ENCODE measurements at places on chromosomes 5 and 9.

GRCh38 chr9:34334916-34335315 is 5.5 kb downstream of the NUDT2 start:
- no peak for DNase-seq
- H3K4me1 ChIP-seq, result peaks cover 7% of the 10 kb centered on the region
- no peak overlapping the region for H3K27ac ChIP-seq
- no peak overlapping the region for H3K4me3 ChIP-seq
- no peaks in the 10 kb centered on the region for H3K27me3 ChIP-seq

DNA sequence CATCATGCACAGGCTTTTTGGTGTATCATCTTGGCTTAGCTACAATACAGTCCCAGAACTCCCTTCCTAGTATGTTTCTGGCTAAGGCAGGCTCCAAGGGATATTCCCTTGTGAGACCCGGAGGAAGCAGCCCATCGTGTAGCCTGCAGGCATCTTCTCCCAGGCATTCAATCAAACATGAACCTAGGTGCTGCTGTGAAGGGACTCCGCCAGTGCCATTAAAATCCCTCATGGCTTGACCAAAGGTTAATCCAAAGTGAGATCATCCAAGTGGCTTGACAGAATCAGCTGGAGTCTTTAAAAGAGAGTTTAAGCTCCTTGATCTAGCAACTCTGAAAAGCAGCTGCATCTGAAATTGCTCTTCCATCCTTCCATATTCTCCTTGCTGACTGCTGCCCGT is 333.9 kb downstream of the DIRAS2 start:
- H3K4me3 ChIP-seq, result no peak overlapping the region
- no peaks in the 10 kb centered on the region for H3K27me3 ChIP-seq
- H3K4me1 ChIP-seq, result no peaks in the 10 kb centered on the region
- no peak for DNase-seq
- H3K27ac ChIP-seq, result no peak overlapping the region
- H3K36me3 ChIP-seq, result no peaks in the 10 kb centered on the region

DNA sequence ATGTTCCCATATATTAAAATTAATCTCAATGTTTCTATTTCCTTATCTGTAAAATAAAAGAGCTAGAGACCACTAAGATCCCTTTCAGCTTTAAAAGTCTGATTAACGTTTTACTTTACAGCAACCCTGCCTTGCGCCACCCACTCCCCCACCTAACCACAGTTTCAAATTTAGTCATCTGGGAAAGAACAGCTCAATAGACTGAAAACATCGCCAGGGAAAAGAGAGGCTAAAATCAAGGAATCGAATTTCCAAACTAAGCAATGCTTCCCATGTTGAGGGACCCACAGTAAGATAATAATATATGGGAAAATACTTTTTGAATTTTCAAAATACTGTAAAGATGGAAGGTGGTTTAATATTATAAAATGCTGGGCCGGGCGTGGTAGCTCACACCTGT is 6.6 kb downstream of the SAXO1 start:
- no peak overlapping the region for H3K27ac ChIP-seq
- peaks cover 11% of the 10 kb centered on the region for H3K27me3 ChIP-seq
- H3K4me3 ChIP-seq, result no peak overlapping the region
- no peak for DNase-seq

- no peak for DNase-seq
- no peaks in the 10 kb centered on the region for H3K27me3 ChIP-seq
- no peaks in the 10 kb centered on the region for H3K4me1 ChIP-seq
- no peaks in the 10 kb centered on the region for H3K36me3 ChIP-seq
- H3K27ac ChIP-seq, result no peak overlapping the region
Observed at GRCh38 chr5:163877865-163878264, 372.4 kb downstream of the MAT2B start.

- no peak overlapping the region for H3K4me3 ChIP-seq
- H3K36me3 ChIP-seq, result no peaks in the 10 kb centered on the region
- no peak overlapping the region for H3K27ac ChIP-seq
- H3K27me3 ChIP-seq, result no peaks in the 10 kb centered on the region
- no peaks in the 10 kb centered on the region for H3K4me1 ChIP-seq
- no peak for DNase-seq
Observed at GRCh38 chr9:113912816-113913215, 36.7 kb downstream of the ZNF618 start.

DNA sequence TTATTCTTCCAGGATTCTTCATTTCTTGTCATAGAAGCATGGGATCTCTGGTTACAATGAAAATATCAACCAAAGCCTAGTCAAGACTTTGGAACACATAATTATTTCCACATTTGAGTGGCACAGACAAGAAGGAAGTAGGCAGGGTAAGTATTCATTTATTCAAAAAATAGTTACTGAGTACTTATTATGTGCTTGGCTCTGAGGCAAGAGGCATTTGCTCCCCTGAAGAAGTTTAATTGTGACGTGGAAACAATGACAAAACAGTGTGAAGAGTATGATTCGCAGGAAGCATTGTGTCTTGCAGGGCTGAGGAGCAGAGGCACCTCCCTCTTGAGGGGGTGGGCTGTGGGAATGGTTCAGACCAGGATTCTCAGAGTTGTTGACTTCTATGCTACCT is 45.0 kb upstream of the TNFSF15 start:
- no peaks in the 10 kb centered on the region for H3K4me1 ChIP-seq
- no peaks in the 10 kb centered on the region for H3K27me3 ChIP-seq
- H3K27ac ChIP-seq, result no peak overlapping the region
- no peaks in the 10 kb centered on the region for H3K36me3 ChIP-seq

GRCh38 chr5:80925931-80926330 is 34.2 kb upstream of the RASGRF2 start:
- no peaks in the 10 kb centered on the region for H3K27me3 ChIP-seq
- H3K36me3 ChIP-seq, result no peaks in the 10 kb centered on the region
- no peak for DNase-seq
- H3K4me1 ChIP-seq, result no peaks in the 10 kb centered on the region

- H3K27me3 ChIP-seq, result no peaks in the 10 kb centered on the region
- no peak overlapping the region for H3K27ac ChIP-seq
- peaks cover 8% of the 10 kb centered on the region for H3K36me3 ChIP-seq
- no peaks in the 10 kb centered on the region for H3K4me1 ChIP-seq
- no peak overlapping the region for H3K4me3 ChIP-seq
- no peak for DNase-seq
Observed at GRCh38 chr9:95181835-95182234, 135.7 kb downstream of the FANCC start.

GRCh38 chr5:121121786-121122185 is 657.7 kb downstream of the PRR16 start:
- H3K36me3 ChIP-seq, result no peaks in the 10 kb centered on the region
- DNase-seq, result no peak
- no peak overlapping the region for H3K27ac ChIP-seq
- H3K27me3 ChIP-seq, result no peaks in the 10 kb centered on the region
- H3K4me3 ChIP-seq, result no peak overlapping the region
